Glomerular endothelial cell (primary cell): ENCODE measurements at places on chromosomes 16 and 17. TPM values are rescaled to one million over a fixed set of nuclear protein-coding genes. Genes with fewer than 3 reads are reported as not detected.

DNA sequence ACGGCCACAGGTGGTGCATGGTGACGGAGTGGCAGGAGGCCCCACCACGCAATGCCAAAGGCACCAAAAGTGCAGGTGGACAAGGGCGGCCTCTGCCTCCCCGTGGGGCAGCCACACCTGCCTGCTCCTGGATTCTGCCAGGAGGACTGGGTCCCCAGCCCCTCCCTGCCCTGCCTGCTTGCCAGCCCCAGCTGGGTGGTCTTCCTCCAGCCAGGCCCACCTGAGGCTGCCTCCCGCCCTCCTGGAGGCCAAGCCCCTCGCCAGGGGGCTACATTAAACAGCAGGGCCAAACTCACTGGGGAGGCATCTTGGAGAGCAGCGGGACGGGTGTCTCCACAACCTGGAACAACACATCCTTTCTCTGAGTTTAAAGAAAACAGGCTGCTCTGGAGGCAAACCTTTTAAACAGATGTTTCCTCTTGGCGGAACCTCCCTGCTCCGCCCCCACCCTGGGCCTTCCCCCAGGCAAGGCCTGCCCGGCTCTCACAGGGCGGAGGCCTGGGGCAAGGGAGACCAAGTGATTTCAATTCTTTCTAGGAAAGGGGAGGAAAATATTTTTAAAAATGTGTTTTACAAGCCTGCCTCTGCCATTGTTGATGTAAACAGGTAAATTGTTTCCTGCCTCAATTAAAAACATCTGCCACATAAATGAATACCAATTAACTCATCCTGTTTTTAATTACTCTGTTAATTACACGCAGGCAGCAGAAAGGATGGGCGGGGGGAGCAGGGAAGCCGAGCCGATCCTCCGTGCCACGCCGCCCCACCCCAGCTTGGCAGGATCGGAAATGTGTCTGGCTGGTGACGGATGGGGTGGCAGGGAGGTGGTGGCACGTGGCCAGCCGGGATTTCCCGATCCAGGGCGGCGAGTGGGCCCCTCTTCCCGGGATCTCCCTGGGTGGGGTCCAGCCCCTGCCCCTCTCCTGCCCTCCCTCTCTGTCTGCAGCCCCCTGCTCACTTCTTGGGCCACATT, 54.4 kb upstream of the PABPN1L start:
- peak; percentile 31 for DNase-seq

GRCh38 chr17:49760296-49760695, 3.6 kb downstream of the FAM117A start:
- no peak for DNase-seq

PRMT7 gene
- 28.5 and 43.3 TPM in 2 replicates for total RNA-seq

CAPN15 gene
- 57.0 and 72.5 TPM in 2 replicates for total RNA-seq
